ENCODE measurements at places on chromosomes 1 and 21.
A peak's percentile ranks its signal among the peaks of the same experiment; 100 is the strongest.

- no peak overlapping the region for H3K4me3 ChIP-seq
- H3K27me3 ChIP-seq, result no peaks in the 10 kb centered on the region
- DNase-seq, result no peak
- no peak overlapping the region for H3K27ac ChIP-seq
These were observed 59.9 kb downstream of the WARS2 start for GRCh38 chr1:119080586-119080985.

- no peak overlapping the region for H3K27ac ChIP-seq
- peaks cover 13% of the 10 kb centered on the region for H3K36me3 ChIP-seq
- no peak for DNase-seq
- H3K4me1 ChIP-seq, result no peaks in the 10 kb centered on the region
- H3K27me3 ChIP-seq, result no peaks in the 10 kb centered on the region
- no peak overlapping the region for H3K4me3 ChIP-seq
These were observed 27.6 kb downstream of the NUP133 start for GRCh38 chr1:229480495-229480894.

GRCh38 chr1:229340496-229340895 lies 2.4 kb downstream of the CCSAP start:
- no peaks in the 10 kb centered on the region for H3K27me3 ChIP-seq
- no peak for DNase-seq
- H3K27ac ChIP-seq, result no peak overlapping the region
- no peak overlapping the region for H3K4me3 ChIP-seq
- H3K4me1 ChIP-seq, result peaks cover 5% of the 10 kb centered on the region
- H3K36me3 ChIP-seq, result no peaks in the 10 kb centered on the region

GRCh38 chr1:189616893-189617292 lies 860.8 kb downstream of the BRINP3 start:
- H3K36me3 ChIP-seq, result no peaks in the 10 kb centered on the region
- H3K27ac ChIP-seq, result no peak overlapping the region
- no peak for DNase-seq

GRCh38 chr1:81802707-81803430 lies 2.1 kb downstream of the ADGRL2 start:
- no peak overlapping the region for H3K27ac ChIP-seq
- no peaks in the 10 kb centered on the region for H3K4me1 ChIP-seq
- DNase-seq, result no peak
- no peak overlapping the region for H3K4me3 ChIP-seq
- H3K36me3 ChIP-seq, result no peaks in the 10 kb centered on the region
- H3K27me3 ChIP-seq, result no peaks in the 10 kb centered on the region

DNA sequence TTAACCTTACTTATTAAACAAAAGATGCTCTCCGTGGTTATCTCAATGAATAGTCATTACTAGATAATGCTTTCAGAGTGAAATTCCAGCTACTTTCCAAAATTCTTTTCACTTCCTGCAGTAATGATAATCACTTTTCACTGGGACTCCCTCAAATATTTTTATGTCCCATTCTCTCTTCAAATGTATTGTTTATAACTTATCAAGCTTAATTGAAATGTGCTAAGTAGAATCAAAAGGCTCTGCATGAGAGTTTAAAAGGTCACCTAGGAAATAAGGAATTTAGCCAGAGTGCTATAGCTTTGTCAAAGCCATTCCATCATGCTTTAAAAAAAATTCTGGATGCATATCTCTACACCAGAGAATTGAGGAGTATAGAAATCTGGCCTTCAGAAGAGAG lies 106.4 kb downstream of the ODF2L start:
- no peaks in the 10 kb centered on the region for H3K27me3 ChIP-seq
- H3K4me1 ChIP-seq, result no peaks in the 10 kb centered on the region
- no peaks in the 10 kb centered on the region for H3K36me3 ChIP-seq
- no peak for DNase-seq

DNA sequence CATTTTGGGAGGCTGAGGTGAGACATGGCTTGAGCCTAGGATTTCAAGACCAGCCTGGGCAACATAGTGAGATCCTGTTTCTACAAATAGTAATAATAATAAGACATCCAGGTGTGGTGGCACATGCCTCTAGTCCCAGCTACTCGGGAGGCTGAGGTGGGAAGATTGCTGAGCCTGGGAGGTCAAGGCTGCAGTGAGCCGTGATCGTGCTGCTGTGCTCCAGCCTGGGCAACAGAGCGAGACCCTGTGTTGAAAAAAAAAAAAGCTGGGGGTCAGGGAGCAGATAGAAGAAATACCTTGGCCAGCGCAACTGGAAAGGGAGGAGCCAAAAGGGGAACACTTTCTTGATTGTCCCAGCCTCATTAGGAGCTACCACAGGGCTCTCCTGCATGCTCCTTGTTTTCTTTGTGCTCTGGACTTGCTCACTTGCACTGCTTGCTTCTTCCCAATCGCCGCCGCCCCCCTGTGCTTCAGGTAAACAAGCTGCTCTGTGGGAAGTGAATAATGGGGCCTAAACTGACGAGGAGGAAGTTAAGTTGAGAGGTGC lies 31.1 kb downstream of the PBX1 start:
- H3K27me3 ChIP-seq, result no peaks in the 10 kb centered on the region
- no peak overlapping the region for H3K4me3 ChIP-seq
- no peak overlapping the region for H3K27ac ChIP-seq

- peaks cover 6% of the 10 kb centered on the region for H3K4me1 ChIP-seq
- H3K4me3 ChIP-seq, result no peak overlapping the region
- H3K27me3 ChIP-seq, result no peaks in the 10 kb centered on the region
These were observed 4.7 kb downstream of the FMOD start for GRCh38 chr1:203346060-203346768.

GRCh38 chr1:36748466-36748865 lies 265.8 kb upstream of the CSF3R start:
- H3K36me3 ChIP-seq, result no peaks in the 10 kb centered on the region
- no peak for DNase-seq
- H3K4me3 ChIP-seq, result no peak overlapping the region
- no peaks in the 10 kb centered on the region for H3K27me3 ChIP-seq

GRCh38 chr1:227317523-227318015 lies 723 bp downstream of the CDC42BPA start:
- peak; percentile 1 for DNase-seq
- H3K27ac ChIP-seq, result no peak overlapping the region
- peaks cover 5% of the 10 kb centered on the region for H3K27me3 ChIP-seq
- H3K36me3 ChIP-seq, result no peaks in the 10 kb centered on the region

- no peak overlapping the region for H3K27ac ChIP-seq
- no peak overlapping the region for H3K4me3 ChIP-seq
- no peaks in the 10 kb centered on the region for H3K27me3 ChIP-seq
- H3K4me1 ChIP-seq, result no peaks in the 10 kb centered on the region
- no peaks in the 10 kb centered on the region for H3K36me3 ChIP-seq
These were observed 138.5 kb downstream of the ZSCAN20 start for GRCh38 chr1:33610864-33611455.

GRCh38 chr1:31902510-31902860 lies 35.7 kb downstream of the PTP4A2 start:
- no peaks in the 10 kb centered on the region for H3K4me1 ChIP-seq
- peaks cover 8% of the 10 kb centered on the region for H3K36me3 ChIP-seq
- no peaks in the 10 kb centered on the region for H3K27me3 ChIP-seq
- DNase-seq, result no peak
- no peak overlapping the region for H3K27ac ChIP-seq
- H3K4me3 ChIP-seq, result no peak overlapping the region

GRCh38 chr1:174991473-174991872 lies 8.3 kb upstream of the CACYBP start:
- no peaks in the 10 kb centered on the region for H3K27me3 ChIP-seq
- H3K4me1 ChIP-seq, result peaks cover 10% of the 10 kb centered on the region
- DNase-seq, result no peak
- H3K36me3 ChIP-seq, result no peaks in the 10 kb centered on the region

GRCh38 chr21:45786660-45787059 lies 143.1 kb downstream of the PCBP3 start:
- H3K27ac ChIP-seq, result no peak overlapping the region
- H3K4me3 ChIP-seq, result no peak overlapping the region
- H3K36me3 ChIP-seq, result no peaks in the 10 kb centered on the region

GRCh38 chr1:67941746-67942145 lies 108.5 kb upstream of the GNG12 start:
- H3K4me1 ChIP-seq, result no peaks in the 10 kb centered on the region
- H3K36me3 ChIP-seq, result no peaks in the 10 kb centered on the region
- no peak overlapping the region for H3K4me3 ChIP-seq
- H3K27ac ChIP-seq, result no peak overlapping the region

- DNase-seq, result no peak
- H3K36me3 ChIP-seq, result no peaks in the 10 kb centered on the region
- no peaks in the 10 kb centered on the region for H3K27me3 ChIP-seq
- no peak overlapping the region for H3K4me3 ChIP-seq
- H3K4me1 ChIP-seq, result no peaks in the 10 kb centered on the region
These were observed 19.9 kb upstream of the PTCH2 start for GRCh38 chr1:44862829-44863401.

- DNase-seq, result peak; percentile 69
- H3K27ac ChIP-seq, result peak overlapping the region; percentile 14
- no peaks in the 10 kb centered on the region for H3K36me3 ChIP-seq
- no peaks in the 10 kb centered on the region for H3K27me3 ChIP-seq
- H3K4me1 ChIP-seq, result peaks cover 14% of the 10 kb centered on the region
These were observed 26.6 kb upstream of the RGS13 start for GRCh38 chr1:192609110-192610079.

GRCh38 chr1:228161362-228161761 lies 4.2 kb upstream of the IBA57 start:
- no peak overlapping the region for H3K4me3 ChIP-seq
- peak overlapping the region; percentile 92 for H3K27ac ChIP-seq
- no peaks in the 10 kb centered on the region for H3K27me3 ChIP-seq
- H3K4me1 ChIP-seq, result peaks cover 36% of the 10 kb centered on the region

DNA sequence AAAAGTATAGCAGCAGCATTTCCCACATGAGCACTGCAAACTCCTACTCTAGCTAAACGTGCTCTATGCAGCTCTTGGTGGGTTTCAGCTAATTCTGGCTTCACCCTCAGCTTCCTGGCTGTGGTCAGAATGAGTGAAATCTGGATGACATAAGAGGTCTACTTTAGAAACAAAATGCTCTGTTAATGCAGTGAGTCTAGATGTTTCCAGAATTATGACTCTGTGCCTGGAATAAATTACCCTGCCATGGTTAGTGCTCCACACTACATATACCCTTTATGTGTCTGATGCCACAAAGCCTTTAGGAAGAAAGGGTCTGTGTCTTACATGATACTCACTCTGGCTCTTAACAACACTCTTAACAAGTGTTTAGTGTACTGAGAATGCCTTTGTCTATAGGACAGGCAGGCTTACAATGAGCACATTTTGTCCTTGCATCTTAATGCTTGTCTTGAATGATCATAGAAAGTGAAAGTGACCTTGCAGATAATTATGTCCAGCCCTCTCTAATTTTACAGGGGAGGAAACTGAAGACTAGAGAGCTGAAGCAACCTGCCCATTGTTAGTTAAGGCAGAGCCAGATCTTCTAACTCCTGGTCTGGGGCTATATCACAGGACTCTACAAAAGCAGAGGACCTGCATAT lies 9.2 kb downstream of the S100A10 start:
- no peak overlapping the region for H3K27ac ChIP-seq
- H3K27me3 ChIP-seq, result no peaks in the 10 kb centered on the region
- H3K4me1 ChIP-seq, result no peaks in the 10 kb centered on the region
- DNase-seq, result no peak

DNA sequence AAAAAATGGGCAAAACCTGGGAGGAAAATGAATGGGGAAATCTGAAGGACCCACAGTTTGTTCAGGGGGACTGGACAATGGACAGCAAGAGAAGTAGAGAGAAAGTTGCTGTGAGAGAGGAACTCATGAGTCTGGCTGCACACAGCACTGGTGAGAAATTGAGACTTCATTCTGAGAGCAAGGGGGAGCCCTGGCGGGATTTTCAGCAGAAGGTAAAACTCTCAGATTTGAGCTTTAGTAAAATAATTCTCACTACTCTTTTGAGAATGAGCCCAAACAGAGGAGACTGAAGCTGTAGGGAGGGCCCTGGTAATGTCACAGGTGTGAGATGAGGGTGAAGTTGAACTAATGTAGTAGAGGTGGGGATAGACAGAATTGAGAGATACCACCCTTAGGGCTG lies 438.6 kb downstream of the OMA1 start:
- DNase-seq, result no peak
- H3K27ac ChIP-seq, result no peak overlapping the region
- no peaks in the 10 kb centered on the region for H3K36me3 ChIP-seq
- H3K27me3 ChIP-seq, result no peaks in the 10 kb centered on the region
- no peaks in the 10 kb centered on the region for H3K4me1 ChIP-seq

- H3K27ac ChIP-seq, result peak overlapping the region; percentile 95
- peak overlapping the region; percentile 25 for H3K4me3 ChIP-seq
- peaks cover 65% of the 10 kb centered on the region for H3K4me1 ChIP-seq
These were observed 12.8 kb upstream of the CDC42 start for GRCh38 chr1:22039594-22040285.

DNA sequence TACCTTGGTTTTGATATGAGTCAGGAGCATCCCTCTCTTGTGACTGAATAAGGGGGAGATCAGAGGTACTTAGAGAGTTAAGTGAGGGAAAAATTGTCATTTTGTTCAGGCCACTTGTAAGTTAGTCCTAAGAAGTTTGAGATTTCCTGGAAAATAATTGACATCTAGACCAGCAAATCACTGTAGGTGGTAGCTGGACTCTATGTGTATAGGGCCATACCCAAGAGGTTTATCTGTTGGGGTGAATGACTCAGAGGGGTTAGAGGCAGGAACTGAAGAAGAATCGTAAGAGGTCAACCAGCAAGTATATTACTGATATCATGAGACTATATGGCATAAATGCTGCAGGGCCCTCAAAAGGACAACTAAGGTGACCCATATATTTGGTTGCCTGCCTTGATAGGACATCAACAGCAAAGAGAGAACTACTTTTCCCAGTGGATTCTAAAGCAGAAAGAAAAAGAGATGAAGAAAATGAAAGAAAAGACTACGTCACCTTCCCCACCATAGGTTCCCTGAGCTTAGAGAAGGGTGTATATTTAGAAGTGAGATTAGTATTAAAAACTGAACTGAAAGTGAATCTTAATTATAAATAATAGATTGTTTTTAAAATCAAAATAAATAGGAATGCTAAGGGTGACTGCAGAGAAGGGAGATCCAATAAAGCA lies 8.0 kb upstream of the RNPC3 start:
- DNase-seq, result no peak
- no peak overlapping the region for H3K27ac ChIP-seq
- H3K4me3 ChIP-seq, result no peak overlapping the region
- no peaks in the 10 kb centered on the region for H3K27me3 ChIP-seq
- H3K36me3 ChIP-seq, result no peaks in the 10 kb centered on the region

- H3K36me3 ChIP-seq, result no peaks in the 10 kb centered on the region
- no peak for DNase-seq
- H3K4me1 ChIP-seq, result no peaks in the 10 kb centered on the region
- no peak overlapping the region for H3K27ac ChIP-seq
- no peaks in the 10 kb centered on the region for H3K27me3 ChIP-seq
- H3K4me3 ChIP-seq, result no peak overlapping the region
These were observed 53.6 kb downstream of the IRF2BP2 start for GRCh38 chr1:234556245-234556943.

Measured in naive thymus-derived CD4-positive, alpha-beta T cell (primary cell).